ENCODE measurements at places on chromosomes 3 and 15.

DNA sequence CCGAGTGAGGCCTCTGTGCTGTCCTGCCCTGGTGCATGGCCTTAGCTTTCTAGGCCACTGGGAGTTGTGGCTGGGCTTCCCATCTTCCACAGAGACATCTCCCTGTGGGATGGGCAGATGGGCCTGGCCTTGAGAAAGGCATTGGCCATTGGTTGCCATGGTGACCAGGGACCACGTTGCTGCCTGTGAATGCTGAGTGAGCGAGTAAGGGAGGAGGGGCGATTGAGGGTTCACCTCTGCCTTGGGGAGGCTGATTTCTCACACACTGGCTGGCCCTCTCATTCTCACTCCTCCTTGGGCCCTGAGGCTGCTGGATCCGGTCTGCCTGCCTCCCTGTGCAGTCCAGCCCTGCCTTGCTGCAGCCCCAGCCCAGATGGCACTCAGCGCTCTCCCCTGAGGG, 26.4 kb upstream of the DOCK3 start:
- DNase-seq = no peak

DNA sequence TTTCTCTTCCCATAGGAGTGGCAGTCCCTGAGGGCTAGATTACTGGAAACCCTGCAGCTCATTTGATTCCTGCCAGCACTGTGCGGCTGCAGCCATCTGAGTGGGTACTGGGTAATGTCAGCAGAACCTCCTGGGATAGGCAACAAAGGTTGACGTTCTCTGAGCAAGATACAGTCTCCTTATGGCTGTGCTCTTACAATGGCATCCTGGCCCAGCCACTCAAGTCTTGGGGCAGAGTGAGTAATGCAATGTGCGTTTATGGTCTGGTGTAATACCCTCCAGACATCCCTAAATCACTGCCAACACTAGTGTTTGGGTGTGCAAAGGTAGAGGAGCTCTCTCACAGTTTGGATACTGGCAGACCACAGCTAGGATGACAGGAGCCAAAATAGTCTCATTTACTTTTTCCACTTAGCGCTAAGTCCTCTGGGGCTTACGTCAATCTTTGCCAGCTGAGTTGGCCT, 775.8 kb downstream of the ZNF385D start:
- no peak for DNase-seq

- no peak for DNase-seq
These were observed 88.5 kb upstream of the MYZAP start for GRCh38 chr15:57503051-57503702.

DNA sequence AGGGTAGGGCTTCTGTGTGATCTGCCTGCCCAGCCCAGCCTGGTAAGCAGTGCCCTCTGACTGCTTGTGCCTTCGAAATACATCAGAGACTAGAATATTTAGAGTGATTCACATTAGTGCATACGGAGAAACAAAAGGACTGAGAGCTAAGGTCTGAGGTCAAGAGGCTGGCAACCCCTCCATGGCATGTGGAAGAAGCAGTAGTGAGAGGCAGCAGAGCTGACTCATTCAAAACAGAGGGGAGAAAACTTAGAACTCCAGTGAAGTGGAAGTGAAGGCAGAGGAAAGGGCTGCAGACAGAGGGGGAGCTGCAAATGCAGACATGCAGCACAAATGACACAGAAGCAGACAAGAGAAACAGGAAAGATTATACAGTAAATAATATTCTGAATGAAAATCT, 61.6 kb downstream of the ULK4 start:
- DNase-seq = no peak

GRCh38 chr3:171113716-171114115, 87.2 kb upstream of the SLC2A2 start:
- no peak for DNase-seq

- no peak for DNase-seq
These were observed 40.6 kb downstream of the SLC25A26 start for GRCh38 chr3:66261355-66261754.

GRCh38 chr3:4751502-4752101, 227.6 kb upstream of the BHLHE40 start:
- DNase-seq = no peak

GRCh38 chr3:104746056-104746455, 620.7 kb upstream of the ALCAM start:
- DNase-seq = no peak

DNA sequence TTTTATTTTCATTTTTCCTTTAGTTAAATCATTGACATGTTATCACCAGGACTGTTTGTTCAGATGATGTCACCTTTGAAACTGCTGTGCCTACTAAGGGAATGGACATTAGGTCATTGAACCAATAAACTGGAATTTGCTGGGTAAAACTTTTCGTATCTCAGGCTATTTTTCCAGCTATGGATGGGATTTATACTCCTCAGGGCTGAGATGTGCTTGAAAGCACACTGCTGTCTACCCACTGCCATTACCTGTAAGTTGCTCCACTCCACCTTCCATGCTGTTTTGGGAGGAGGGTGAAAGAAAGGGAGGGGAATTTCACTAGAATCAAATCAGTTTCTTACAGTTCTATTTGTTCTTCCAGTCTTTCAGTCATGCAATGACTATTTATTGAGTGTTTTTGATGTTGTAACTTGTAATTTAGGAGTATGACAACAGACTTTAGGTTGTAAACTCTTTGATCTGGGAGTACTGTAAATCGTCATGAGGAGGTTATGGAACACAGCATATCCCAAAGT, 11.3 kb downstream of the EHD4 start:
- DNase-seq = no peak

DNA sequence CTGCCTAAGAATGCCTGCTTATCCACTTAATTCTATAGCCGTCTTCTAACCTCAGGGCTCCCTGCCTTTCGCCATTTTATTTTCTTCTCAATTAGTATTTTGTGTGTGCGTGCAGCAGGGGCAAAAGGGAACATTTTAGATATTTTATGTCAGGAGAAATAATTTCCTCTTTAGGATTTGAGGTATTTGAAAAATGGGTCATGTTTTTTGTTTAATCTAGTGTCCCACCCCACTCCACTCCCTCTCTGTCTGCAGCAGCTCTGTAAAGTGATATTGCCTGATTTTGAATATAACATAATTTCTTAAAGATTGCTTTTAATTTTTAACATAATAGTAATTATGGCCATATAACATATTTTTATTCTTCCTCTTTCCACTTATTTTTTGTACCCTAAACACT, 593.2 kb upstream of the DPPA4 start:
- no peak for DNase-seq

- no peak for DNase-seq
These were observed 69.5 kb downstream of the FLNB start for GRCh38 chr3:58077596-58078285.

GRCh38 chr3:10726787-10727186, 89.2 kb upstream of the SLC6A11 start:
- DNase-seq = no peak

GRCh38 chr3:49566312-49566711, 12.0 kb downstream of the BSN start:
- DNase-seq = no peak

- no peak for DNase-seq
These were observed 129.5 kb upstream of the ZBED2 start for GRCh38 chr3:111724694-111725093.

DNA sequence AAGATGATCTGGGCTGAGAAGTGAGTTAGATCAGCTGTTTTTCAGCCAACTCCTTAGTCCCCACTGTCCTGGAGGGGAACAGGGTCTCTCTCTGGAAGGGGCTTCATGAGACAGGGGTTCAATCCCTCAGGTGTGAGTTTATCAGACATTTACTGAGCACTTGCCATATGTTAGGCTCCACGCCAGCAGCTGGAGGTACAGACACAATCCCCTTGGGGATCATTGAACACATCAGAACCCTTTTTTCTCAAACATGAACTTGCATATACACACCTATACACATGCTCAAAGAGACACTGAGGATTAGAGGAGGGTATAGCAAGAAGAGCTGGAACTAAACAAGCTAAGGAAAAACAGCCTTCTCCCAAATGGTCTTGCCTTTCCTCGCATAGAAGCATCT, 5.5 kb upstream of the BMF start:
- DNase-seq = no peak

DNA sequence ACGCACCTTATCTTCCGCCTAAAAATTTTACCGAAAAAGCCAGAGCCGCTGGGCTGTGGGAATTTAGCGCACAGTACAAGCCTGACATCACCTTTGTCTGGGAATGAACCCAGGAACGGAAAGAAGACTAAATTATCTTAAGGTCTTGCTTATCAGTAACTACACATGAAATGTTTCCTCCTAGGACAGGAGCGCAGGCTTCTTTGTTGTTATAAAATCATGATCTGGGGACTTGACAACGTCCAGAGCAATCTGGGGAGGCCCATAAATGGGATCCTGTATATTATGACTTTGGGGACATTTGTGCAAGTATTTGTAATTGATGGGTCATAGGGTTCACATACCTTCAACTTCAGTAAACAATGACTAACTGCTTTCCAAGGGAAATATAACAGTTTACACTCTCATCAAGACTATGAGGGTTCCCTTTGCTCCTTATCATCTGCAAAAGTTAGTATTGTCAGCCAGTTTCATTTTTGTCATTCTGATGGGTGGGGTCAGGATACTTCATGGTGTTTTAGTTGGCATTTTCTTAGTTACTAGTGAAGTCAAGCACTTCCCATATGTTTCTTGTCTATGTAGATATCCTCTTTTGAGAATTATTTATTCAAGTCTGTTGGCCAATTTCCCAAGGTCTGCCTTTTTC, 213.9 kb upstream of the PFN2 start:
- no peak for DNase-seq

GRCh38 chr3:136194409-136195257, 1.5 kb downstream of the MSL2 start:
- DNase-seq = no peak
